Calu3 (cell line): ENCODE measurements at places on chromosomes 12 and 14. TPM values are rescaled to one million over a fixed set of nuclear protein-coding genes. Genes with fewer than 3 reads are reported as not detected.

Gene A2M
- total RNA-seq: not detected in 2 replicates

Gene FGD4
- 37.4 and 38.6 TPM in 2 replicates for total RNA-seq

Gene DYRK2
- total RNA-seq: 62.3 and 74.6 TPM in 2 replicates

DNA sequence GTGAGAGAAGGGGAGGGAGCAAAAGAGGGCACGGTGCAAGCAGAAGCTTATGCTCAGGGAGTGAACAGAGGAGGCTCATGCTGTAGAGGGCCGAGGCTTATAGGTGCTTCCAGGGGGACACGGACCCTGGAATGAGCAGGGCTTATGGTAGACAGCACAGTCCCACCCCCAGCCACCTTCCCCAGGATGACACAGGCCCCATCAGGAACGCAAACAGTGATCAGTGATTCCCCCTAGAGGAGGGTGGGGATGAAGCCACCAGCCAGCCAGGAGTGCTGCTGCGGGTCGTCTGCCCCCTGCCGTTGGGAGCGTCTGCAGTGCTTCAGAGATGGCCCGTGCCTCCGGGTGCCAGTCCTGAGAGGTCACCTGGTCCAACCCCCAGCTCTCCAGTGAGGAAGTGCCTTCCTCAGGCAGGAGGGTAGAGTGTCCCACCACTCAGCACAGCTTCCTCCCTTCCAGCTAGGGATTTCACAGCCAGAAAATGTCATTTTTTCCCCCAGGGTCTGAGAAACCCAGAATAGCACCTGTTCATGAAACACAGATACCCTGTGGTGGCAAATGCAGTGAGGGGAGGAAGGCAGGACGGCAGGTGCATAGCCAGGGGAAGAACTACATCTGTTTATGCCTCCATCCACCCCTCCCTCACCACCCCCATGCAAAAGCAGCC lies 60.7 kb downstream of the SLC6A12 start:
- peak; percentile 81 for DNase-seq

GRCh38 chr12:121376754-121377697 lies 22.9 kb upstream of the RNF34 start:
- no peak for DNase-seq
